ENCODE measurements at places on chromosomes 4 and X.

DNA sequence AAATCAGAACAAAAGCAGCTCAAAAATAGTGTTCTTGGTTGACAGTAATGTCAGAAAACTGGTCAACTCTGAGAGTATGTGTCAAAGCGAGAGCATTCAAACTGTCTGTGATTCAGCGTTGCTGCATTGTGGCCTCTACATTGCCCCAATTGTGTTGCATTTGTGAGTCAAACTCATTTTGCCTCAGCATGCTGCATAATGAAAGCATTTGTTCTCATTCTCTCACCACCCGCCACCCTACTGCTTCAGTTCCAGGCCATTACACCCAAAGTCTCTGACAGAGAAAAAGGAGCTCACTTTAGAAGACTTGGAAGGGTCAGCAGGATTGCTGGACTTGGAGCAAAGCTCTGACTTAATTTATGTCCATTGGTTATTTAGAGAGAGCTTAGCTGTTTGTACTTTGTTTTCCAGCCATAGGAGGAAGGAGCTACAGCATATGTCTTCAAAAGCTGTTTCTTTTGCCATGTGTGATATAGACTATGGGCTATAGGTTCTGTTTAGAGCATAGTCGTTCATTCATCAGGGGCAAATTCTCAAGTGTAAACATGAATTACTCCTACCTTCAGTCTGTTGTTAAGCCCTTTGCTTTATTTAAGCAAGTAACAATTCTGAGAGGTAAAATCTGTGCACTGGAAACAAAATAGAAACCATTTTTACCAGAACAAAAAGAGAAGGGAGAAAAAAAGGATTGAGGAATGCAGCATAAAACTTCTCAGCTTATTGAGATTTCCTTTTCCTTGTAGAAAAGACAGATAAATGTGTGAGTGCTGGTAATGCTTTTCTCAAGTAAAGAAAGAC lies 153.4 kb upstream of the ANK2 start:
- no peak for DNase-seq

DNA sequence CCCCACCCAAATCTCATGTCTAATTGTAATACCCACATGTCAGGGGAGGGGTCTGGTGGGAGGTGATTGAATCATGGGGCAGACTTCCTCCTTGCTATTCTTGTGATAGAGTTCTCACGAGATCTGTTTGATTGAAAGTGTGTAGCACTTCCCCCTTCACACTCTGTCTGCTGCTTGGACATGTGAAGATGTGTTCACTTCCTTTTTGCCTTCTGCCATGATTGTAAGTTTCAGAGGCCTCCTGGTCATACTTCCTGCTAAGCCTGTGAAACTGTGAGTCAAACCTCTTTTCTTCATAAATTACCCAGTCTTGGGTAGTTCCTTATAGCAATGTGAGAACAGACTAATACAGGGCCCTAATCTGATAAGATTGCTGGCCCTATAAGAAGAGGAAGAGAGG lies 1514.8 kb downstream of the RPA4 start:
- DNase-seq: no peak

DNA sequence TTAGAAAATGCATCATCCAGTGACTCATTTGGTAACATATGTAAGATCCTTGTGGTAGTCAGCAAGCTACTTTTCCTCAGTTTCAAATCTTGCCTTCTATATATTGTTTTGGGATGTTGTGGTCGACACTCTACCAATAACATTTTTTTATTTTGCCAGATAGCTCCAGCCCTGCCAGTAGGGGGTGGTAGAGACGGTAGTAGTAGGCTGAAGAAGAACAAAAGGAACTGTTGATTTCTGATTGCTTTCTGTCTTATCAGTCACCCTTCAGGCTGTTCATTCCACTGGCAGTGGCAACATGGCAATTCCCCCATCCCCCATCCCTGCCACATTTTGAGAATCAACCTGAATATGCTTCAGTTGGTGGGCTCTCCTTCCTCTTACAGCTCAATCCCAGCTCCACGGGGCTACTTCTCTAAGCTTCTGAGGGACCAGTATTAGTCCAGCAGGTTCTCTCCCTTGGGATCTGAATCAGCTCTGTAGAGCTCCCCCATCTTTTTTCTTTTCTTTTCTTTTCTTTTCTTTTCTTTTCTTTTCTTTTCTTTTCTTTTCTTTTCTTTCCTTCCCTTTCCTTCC lies 171.5 kb upstream of the VEGFC start:
- peak; percentile 66 for DNase-seq

DNA sequence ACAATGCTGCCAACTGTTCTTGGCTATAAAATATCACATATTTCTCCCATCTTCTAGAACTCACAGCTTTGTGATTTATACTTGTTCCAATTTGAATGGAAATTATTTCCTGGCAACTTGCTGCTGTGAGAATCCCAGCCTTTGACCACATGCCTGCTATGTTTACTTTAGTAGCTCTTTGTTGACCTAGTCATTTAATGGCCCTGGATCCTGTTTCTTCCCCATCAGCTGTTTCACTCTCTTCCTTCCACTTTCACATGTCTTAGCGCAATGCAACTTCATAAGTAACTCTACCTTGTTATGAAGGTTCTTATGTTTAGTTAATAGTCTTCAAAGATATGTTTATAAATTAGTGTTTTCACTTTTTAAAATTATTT lies 1973.6 kb upstream of the AGA start:
- no peak for DNase-seq

GRCh38 chr4:986428-986878 lies 391 bp upstream of the IDUA start:
- DNase-seq: no peak

- no peak for DNase-seq
Observed at GRCh38 chrX:132900633-132901293, 57.7 kb downstream of the HS6ST2 start.

DNA sequence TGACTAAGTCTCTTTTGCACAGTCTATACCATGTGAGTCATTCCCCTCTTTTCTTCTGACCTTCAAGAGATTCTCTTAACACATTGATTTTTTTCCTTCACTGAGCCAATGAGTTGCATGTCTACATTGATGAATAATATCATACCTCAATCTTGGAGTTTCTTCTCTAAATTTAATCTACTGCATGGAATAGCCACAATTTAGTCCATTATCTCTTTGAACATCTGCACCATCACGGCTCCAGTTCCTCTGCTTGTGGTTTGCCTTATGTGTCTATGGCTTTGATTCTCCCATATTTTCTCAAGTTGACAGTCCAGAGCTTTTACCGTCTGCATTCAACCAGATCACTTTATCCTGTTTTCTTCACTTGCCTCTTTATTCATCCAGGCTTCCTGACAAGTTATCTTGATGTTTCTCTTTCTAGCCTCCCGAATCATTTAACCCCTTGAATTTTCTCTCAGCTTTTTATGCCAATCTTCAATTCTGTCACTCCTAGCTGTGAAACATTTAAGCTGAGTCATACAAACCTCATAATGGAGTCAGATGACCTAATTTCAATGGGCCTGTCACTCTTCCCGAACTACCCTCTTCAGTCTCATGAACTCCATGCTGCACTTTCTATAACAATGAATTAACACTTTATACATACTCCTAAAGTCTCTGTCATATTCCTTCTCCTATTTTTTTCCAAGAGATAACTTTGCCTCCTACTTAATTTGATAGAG lies 222.3 kb downstream of the CPE start:
- no peak for DNase-seq

- DNase-seq: no peak
Observed at GRCh38 chr4:47074816-47075215, 43.4 kb downstream of the GABRB1 start.

DNA sequence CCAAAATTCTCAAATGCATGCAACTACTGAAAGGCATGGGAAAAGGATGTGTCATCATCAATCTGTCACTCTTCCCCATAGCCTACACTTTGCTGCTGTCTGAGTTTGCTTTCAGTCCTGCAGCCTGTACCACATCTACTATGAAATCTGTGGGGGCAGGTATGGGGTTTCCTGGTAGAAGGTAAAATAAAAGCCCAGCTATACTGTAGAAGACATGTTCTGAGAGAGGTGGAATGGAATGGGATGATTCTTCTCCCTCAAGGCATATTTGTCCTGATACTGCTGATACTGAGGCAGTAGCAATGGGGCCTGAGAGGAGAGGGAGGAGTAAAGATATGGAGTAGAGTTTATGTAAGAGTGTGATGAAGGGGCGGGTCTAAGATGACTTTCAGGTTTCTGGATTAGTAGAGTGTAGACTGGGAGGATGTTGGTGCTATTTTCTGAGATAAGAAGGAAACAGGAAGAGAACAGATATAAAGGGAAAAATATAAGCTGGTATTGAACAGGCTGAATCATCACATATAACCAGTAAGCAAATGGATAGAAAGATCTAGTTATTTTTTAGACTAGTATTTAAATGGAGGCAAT lies 38.7 kb upstream of the GYPA start:
- DNase-seq: no peak

DNA sequence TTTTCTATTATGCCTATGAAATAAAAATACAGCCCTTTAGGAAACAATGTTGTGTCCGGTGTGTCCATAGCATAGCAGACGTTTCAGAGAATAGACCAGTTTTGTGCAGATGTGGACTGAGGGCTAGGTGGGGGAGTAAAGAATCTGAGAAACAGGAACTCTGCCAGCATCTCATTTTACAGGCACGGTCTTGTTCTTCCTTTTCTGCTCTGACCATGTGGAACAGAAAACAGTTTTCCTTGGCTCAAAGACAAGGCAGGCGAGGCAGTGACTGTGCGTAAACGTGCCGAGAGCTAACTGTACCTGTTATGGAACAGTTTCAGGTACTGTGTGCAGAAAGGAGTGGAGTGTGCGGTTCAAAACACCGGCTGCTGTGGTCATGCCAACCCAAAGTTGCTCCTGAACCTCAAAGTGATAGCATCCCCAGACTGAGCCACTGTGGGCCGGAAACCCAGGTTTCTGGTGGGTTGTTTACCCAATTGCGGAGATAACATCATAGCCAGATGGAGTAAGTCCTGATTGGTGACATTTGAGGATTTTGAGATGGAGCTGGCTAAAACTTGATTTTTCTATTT lies 20.2 kb downstream of the CNGA2 start:
- no peak for DNase-seq

DNA sequence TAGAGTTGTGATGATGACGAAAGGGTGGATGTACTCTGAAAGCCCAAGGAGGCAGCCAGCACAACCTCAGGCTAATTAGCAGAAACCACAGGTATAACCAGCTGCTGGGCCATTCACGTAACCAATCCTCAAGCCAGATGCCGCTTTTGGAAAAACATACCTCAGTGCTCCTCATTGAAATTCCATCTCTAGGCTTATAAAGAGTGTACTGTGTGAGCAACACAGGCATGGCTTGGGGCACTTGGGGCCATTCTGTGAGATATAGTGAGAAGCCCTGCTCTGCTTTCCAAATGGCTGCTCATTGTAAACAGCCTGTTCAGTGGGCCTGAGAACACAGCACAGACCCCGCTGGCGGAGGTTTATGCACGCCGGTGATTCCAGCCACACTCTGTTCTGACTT lies 182.1 kb upstream of the HHIP start:
- DNase-seq: no peak

DNA sequence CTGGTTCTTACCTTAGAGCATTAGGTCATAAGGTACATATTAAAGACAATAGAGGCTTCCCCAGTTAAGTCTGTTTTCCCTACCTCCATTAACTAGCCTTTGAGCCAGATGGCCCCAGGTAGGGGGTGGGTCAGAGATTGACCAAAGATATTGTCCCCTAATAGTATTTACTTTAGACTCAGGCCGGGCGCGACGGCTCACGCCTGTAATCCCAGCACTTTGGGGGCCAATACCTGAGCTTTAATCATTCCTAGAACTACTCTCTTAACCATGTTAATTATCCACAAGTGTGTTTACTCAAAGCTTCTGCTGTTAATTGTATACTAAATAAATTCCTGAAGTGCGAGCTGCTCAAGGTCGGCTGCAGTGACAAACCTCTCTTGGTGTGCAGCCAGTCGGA lies 28.0 kb upstream of the AMBN start:
- DNase-seq: no peak

- DNase-seq: no peak
Observed at GRCh38 chrX:134551376-134552048, 91.5 kb downstream of the HPRT1 start.

- peak; percentile 10 for DNase-seq
Observed at GRCh38 chr4:102193145-102193544, 152.1 kb downstream of the SLC39A8 start.

- peak; percentile 40 for DNase-seq
Observed at GRCh38 chr4:67886281-67886680, 2.5 kb upstream of the TMPRSS11D start.

DNA sequence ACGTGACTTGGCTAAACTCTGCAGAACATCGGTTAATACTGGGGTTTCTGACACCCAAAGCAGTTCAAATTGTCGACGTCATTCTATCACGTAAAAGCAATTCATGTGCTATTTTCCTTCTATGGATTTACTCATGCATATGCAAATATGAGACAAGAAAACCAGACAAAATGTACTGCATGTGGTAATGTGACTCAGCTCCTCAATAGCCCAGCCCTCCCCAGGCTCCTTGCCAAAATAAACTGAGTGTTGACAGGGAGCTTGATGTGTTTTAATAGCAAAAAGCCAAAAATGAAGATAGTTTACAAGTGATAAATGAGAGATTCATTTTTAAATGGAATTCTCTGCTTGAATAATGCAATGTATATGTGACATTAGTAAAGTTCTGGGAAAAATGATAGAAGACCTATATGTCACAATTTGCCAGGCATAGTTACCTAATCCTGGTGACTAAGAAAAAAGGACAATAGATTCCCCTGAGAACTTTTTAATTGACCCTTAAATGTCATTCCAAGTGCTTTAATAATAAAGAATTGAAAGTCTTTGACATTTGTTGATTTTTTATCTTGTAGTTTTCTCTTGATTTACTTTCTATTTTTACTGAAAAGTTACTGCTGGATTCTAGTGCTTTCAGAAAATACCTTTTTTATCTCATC lies 1700.6 kb upstream of the TENM3 start:
- DNase-seq: peak; percentile 1

GRCh38 chr4:131091896-131092295 lies 1995.9 kb downstream of the C4orf33 start:
- DNase-seq: peak; percentile 30

DNA sequence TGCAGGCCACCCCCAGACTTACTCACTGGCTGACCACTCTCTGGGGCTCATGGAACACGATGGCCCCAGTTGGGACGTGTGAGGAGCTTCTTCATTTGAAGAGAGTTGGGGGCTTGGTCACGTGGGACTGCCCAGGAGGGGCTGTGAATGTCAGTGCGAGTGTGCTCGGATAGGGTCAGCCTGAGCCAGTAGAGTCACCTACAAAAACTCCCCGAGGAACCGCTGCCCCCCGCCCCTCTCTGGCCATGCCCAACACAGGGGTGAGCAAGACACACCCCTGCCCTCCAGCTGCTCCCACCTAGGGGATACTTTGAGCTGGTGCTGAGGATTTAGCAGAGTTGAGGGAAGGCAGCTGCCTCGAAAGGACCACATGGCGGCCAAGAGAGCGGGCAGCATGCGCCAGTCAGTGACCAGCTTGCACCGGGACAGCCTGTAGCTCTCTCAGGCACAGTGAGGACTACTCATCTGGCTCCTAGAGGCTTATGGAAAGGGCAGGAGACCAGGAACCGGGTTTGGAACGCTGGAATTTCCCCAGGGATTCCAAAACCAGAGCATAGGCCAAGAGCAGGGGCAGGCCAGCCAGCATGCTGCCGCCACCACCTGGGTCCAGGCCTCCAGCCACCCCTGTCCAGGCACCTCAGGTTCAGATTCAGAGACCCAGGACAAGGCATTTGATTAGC lies 8.4 kb downstream of the PNMA6E start:
- no peak for DNase-seq

GRCh38 chr4:89285745-89286144 lies 21.9 kb downstream of the GPRIN3 start:
- peak; percentile 54 for DNase-seq

- no peak for DNase-seq
Observed at GRCh38 chrX:136325377-136325776, 24.6 kb downstream of the ADGRG4 start.

All from inflammatory macrophage treated with lipopolysaccharide for 4 hours (primary cell).